ENCODE measurements at places on chromosomes 3 and 15. TPM values are rescaled to one million over a fixed set of nuclear protein-coding genes. Genes with fewer than 3 reads are reported as not detected.

DNA sequence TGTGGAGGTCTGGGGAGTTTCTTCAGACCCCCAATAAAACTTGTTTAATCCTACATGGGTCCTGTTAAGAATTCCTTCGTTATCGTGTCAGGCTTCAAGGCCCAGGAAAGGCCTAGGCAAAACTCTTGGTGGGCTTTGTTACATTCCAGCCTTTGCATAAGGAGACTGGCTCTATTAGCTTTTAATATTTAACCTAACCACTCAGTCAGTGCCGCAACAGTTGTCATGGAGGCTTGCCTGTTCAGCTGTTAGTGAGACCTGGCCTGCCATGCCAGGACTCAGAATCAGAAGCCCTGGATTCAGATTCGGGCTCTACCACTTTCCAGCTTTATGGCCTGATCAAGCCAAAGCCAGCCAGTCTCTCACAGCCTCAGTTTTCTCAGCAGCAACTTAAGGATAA lies 19.6 kb downstream of the EIF1B start:
- no peak for DNase-seq

IL17RD gene
- total RNA-seq = 6.7 TPM

DNA sequence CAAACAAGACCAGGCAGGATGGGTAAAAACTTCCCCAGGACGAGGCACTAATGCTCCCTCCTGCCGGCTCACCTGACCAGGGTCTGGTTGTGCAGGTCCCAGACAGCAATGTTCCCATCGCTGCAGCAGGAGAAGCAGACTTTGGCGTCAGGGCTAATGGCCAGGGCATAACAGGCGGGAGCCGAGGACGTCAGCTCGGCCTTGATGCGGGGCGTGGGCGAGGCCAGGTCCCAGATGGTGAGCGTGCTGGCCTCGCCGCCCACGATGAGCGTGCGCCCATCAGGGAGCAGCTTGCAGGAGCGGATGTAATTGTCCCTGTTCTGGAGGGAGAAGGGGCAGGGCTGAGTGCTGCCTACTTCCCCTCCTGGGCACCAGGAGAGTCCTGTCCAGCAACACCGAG lies 43.4 kb downstream of the TLE3 start:
- DNase-seq = no peak

LSAMP gene
- 5.0 TPM for total RNA-seq

DNA sequence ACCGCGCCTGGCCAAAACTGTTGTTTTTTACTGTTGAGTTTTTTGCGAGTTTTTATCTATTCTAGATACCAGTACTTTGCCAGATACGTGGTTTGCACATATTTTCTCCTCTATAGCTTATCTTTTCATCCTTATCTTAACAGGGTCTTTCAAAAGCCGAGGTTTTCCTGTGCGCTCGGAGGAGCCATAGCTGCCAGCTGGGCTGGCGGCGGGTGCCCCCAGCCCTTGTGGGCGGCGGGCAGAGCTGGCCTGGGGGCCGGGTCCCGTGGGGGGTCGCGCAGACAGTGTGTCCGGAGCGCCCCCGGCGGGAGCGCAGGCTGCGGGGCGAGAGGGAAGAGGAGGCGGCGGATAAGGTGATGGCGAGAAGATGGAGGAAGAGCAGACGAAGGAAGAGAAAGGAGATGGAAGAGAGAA lies 11.1 kb upstream of the EIF4A2 start:
- no peak for DNase-seq

DNA sequence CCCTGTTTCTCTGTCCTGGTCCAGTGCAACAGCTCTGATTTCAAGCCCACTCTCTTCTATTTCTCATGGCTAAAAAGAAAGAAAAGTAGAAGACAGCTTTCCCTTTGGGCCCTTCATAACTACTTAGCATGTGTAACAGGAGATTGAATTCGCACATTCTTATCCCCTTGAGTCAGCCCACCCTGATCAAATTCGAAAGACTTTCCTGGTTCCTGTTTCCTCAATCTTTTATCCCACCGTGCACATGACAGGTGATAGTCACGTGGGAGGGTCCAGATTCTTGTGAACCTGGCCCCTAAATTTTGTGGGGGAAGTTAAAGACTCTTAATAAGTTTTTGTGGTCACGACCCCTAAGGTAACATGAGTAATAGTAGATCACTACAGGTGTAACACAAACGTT lies 4.7 kb upstream of the CCDC54 start:
- no peak for DNase-seq

SAMD7 gene
- total RNA-seq = not detected

DNA sequence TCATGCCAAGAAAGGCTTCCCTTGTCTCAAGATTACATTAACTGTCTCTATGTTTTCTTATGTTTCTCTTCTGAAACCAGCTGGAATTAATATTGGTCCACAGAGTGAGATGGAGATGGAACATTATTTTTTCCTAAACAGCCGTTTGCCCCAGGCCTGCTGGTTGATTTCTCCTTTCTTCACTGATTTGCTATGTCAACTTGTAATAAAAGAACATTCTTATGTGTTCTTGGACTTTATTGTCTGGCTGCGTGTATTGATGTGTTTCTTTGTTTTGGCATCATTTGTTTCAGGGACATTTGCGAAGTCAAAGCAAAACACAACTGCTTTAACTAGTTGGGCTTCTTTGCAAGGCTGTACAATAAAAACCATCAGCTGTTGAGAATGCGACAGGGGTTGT lies 168.5 kb downstream of the FAM43A start:
- DNase-seq = no peak

- DNase-seq = no peak
These were observed 19.6 kb downstream of the FLNB start for GRCh38 chr3:58027704-58028317.

DAPK2 gene
- 47.9 TPM for total RNA-seq

GRCh38 chr3:160616311-160616710 lies 50.9 kb upstream of the KPNA4 start:
- DNase-seq = no peak

DNA sequence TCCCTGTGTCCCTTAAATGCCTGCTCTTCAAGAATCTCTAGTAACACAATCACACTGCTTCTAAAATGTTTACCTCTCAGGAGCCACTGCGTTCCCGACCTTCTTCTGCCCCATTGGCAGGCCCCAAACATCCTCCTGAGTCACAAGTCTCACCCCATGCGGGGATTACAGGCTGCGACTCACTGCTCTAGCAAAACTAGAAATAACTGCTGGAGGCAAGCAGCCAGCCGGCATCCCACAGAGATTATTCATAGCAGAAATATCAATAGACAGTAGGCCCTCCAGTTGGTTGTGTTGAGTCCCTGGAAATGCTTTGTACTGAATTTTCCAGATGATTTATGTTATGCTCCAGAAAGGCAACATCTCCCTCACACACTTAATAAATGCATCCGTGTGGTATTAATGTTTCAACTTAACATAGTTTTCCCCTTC lies 64.8 kb downstream of the RFTN1 start:
- DNase-seq = no peak

GRCh38 chr15:31360843-31361763 lies 34.5 kb downstream of the KLF13 start:
- DNase-seq = peak; percentile 80

MST1 gene
- total RNA-seq = 4.6 TPM

STAC gene
- total RNA-seq = 0.35 TPM

DNA sequence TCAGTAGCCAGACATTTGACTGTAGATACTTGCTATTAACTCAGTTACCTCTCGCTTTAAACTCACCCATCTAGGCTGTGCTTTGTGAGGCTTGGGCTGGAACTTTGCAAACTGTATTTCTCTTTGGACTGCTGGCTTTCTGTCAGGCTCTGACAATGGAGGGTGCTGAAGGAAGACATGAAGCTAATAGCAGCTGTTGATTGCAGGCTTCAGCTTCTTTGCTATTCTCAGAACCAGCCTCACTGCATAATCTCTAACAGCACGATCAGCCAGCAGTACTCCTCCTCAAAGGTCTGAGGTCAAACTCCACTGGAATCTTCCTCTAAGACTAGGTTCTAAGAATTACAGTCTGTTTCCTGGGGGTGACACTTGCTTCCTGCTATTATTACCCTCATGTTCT lies 295.6 kb downstream of the ZBBX start:
- DNase-seq = no peak

IGSF11 gene
- total RNA-seq = 3.1 TPM

DNA sequence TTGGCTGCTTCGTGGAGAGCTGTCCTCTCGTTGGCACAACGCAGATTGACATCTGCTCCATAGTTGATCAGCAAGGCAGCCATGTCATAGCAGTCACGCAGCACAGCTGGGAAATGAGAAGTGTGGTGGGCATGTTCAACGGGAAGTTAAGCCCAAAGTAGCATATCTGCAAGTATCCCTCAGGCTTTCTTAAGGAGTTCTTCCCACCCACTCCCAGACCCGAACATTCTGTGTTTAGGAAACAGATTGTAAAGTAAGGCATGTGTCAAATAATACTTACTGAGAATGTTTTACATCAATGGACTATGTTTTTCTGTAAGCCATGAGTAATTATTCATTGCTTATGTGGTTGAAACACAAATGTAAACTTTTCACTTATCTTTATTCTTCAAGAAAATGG lies 9.2 kb downstream of the ASB14 start:
- DNase-seq = no peak

PARL gene
- 56.5 TPM for total RNA-seq

PRR20G gene
- not detected for total RNA-seq

DNA sequence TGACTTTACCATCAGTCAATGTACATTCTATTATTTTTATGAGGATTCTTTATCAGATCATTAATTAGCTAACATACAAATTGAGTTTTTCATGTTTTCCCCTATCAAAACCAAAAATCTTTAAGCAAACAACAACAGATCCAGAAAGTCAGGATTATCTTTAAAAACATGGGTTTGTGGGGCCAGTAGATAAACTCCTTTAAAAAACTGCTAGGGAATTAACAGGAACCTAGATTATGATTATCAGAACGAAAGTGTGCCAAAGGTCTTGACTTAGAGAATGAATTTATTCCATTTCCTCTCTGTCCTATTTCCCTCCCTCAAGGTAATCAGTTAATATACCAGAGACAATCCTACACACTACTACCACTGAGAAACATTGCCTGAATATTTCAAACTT lies 13.2 kb upstream of the CCDC13 start:
- DNase-seq = no peak

DNA sequence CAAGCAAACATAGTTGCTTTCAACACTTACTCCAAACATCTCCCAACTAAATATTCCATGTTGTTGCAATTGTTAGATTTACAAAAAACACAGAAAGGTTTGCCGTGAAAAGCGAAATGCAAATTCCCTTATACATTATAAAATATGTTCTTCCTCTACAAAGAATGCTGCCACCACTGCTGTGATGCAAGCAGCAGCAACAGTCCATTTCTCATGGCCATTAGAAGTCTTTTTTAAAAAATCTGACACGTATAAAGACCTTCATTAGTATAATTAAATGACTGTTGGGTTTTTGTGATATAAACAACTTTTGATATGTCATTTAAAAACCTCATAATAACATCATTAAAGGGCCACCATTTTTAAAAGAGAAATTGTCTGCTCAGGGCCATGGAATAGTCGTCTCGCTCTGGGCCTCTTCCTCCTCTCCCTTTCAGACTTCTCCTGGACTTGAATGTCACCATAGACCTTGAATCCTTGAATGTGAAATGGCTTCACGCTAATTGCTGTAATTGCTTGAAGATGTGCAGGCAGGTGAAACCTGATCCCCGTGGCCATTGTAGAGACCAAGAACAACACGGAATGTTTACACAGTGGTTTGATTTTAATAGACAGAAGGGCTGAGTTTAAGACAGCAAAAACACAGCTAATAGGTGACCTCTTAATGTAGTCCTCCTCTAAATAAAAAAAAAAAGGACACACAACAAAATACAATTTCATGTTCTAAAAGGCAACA lies 450.4 kb downstream of the FOXP1 start:
- no peak for DNase-seq

DNA sequence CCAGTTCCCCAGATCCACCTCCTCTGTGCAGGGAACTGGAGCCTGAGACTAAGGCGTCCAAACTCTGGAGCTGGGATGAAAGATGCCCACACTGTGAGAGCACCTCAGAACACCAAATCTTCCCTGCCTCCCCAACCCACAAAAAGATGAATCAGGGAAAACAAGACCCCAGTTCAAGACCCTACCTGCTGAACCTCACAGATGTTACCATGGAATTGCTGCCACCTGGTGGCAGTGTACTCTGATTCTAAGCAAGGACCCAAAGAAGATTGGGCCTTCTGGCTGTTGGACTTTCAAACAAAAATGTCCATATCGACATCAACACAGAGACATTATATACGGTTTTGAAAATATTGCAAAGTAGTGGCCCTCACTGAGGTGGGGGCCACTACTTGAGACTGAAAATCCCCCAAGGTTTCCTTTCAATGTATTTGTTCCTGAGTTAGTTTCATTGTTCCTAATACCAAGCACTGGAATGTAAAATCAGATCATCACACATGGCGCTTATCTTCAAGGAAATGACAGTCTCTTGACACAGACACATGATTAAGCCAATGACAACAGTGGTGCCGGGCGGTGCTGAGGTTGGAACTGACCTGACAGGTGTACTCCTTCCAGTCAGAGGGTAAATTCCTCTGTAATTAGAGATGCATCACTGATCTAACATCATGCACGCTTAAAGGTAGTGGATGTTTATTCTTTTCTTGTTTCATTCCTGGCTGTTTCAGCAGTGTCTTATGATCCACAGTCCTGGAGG lies 67.6 kb downstream of the SLC6A11 start:
- DNase-seq = no peak

All from Right ventricle myocardium inferior (tissue), 1 donor.